ENCODE measurements at places on chromosomes 2 and 18. TPM values are rescaled to one million over a fixed set of nuclear protein-coding genes. Genes with fewer than 3 reads are reported as not detected.

GRCh38 chr18:71989616-71990015 is 554.5 kb downstream of the CBLN2 start:
- no peaks in the 10 kb centered on the region for H3K27me3 ChIP-seq
- H3K36me3 ChIP-seq: no peaks in the 10 kb centered on the region
- H3K4me1 ChIP-seq: no peaks in the 10 kb centered on the region
- no peak for DNase-seq

- peaks cover 3% of the 10 kb centered on the region for H3K4me1 ChIP-seq
- no peak overlapping the region for H3K27ac ChIP-seq
- no peak overlapping the region for H3K4me3 ChIP-seq
- H3K36me3 ChIP-seq: no peaks in the 10 kb centered on the region
- DNase-seq: no peak
- no peaks in the 10 kb centered on the region for H3K27me3 ChIP-seq
These were observed 154.3 kb downstream of the TTC32 start for GRCh38 chr2:19747310-19748072.

- peak overlapping the region; percentile 59 for H3K4me3 ChIP-seq
- H3K4me1 ChIP-seq: peaks cover 80% of the 10 kb centered on the region
- H3K36me3 ChIP-seq: peaks cover 22% of the 10 kb centered on the region
- peak overlapping the region; percentile 94 for H3K27ac ChIP-seq
- no peaks in the 10 kb centered on the region for H3K27me3 ChIP-seq
These were observed 1.4 kb upstream of the TUBA4B start for GRCh38 chr2:219251656-219252055.

- H3K36me3 ChIP-seq: no peaks in the 10 kb centered on the region
- H3K4me1 ChIP-seq: no peaks in the 10 kb centered on the region
- H3K27ac ChIP-seq: peak overlapping the region; percentile 37
These were observed 113.0 kb upstream of the COPS8 start for GRCh38 chr2:236972491-236973342.

- H3K27ac ChIP-seq: no peak overlapping the region
- H3K36me3 ChIP-seq: no peaks in the 10 kb centered on the region
- H3K4me3 ChIP-seq: no peak overlapping the region
- DNase-seq: no peak
- no peaks in the 10 kb centered on the region for H3K4me1 ChIP-seq
- peaks cover 13% of the 10 kb centered on the region for H3K27me3 ChIP-seq
These were observed 12.9 kb upstream of the INPP5D start for GRCh38 chr2:233047206-233047605.

The TMEM37 gene
- 15.9 TPM for total RNA-seq

The KIAA2012 gene
- 0.18 TPM for total RNA-seq

DNA sequence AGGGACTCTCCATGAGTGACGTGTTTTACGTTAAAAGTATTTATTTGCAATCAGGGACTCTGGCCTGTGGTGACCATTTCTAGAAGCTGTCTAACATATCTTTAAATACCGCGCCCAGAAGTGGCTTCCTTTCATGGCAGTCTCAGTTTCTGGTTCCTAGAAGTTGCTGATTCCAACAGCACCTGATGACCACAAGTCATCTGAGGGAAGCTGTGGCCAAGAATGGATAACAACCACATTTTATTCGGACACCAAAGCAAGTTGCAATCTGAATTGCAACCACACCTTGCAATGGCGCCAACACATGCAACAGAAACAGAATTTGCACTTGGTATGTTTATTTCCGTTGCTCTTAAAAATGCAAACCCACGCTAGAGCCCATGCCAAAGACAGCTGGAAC is 33.1 kb downstream of the MEX3C start:
- H3K27me3 ChIP-seq: no peaks in the 10 kb centered on the region
- no peaks in the 10 kb centered on the region for H3K36me3 ChIP-seq
- no peak overlapping the region for H3K27ac ChIP-seq
- H3K4me1 ChIP-seq: no peaks in the 10 kb centered on the region
- no peak for DNase-seq
- no peak overlapping the region for H3K4me3 ChIP-seq

The C18orf54 gene
- not detected for total RNA-seq

DNA sequence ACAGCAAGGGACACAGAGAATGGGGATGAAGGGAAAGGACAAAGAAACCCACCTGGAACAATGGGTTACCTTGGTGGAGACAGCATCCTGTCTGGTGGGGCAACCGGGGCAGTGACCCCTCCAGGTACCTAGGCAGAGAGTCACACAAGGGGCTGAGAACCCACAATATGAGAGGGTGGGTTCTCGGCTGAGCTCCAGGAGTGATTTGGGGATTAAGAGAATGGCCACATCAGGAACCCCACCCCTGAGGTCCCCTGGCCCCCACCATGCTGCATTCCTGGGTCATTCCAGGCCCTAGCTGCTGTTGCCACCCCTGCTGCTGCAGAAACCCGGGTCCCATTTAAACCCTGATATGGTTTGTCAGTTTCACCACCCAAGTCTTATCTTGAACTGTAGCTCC is 172.3 kb downstream of the RTP5 start:
- DNase-seq: no peak
- H3K4me1 ChIP-seq: no peaks in the 10 kb centered on the region
- H3K36me3 ChIP-seq: no peaks in the 10 kb centered on the region

DNA sequence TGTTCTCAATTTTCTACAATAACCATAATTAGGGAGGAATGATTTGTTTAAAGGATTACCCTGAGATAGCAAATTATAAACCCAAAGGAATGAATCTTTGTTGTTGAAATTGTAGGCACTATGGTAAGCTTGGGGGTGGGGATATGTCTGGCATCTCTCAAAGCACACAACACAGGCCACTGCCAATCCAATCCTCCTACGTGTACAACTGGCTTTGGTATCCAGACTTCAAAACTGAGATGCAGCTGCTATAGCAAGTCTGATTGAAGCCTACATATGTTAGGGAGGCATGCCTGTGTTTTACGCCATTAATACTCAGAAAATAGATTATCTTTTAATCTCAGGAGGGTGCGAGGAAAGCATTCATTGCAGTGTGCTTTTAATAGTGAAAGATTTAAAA is 5.9 kb upstream of the NCOA1 start:
- no peak overlapping the region for H3K27ac ChIP-seq
- no peaks in the 10 kb centered on the region for H3K36me3 ChIP-seq
- H3K27me3 ChIP-seq: no peaks in the 10 kb centered on the region
- peaks cover 9% of the 10 kb centered on the region for H3K4me1 ChIP-seq
- no peak overlapping the region for H3K4me3 ChIP-seq

- H3K4me3 ChIP-seq: no peak overlapping the region
- no peaks in the 10 kb centered on the region for H3K27me3 ChIP-seq
- no peak for DNase-seq
- H3K27ac ChIP-seq: no peak overlapping the region
- H3K36me3 ChIP-seq: no peaks in the 10 kb centered on the region
- H3K4me1 ChIP-seq: no peaks in the 10 kb centered on the region
These were observed 12.5 kb downstream of the MARCO start for GRCh38 chr2:118954297-118955060.

DNA sequence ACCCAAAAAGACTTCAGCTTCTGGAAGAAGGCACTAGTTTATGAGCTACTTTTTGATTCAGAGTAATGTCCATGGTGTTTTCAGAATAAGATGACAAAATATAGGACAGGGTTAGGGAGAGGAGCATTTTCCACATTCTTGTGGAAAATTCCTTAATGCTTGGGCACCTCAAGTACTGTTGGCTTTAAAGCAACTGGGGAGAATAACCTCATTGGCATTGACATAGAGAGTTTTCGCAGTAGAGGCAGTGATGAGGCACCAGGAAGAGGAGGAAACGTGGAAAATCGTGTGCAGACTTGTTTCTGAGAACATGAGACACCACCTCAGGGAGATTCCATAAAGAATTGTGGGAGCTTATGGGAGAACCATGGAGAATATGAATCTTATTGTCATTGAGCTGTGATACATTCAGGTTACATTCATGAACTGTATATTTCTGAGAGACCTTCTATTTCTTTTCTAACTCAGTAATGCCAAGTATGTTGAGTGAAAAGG is 929.0 kb upstream of the NRXN1 start:
- no peaks in the 10 kb centered on the region for H3K4me1 ChIP-seq
- H3K36me3 ChIP-seq: no peaks in the 10 kb centered on the region
- DNase-seq: no peak
- no peak overlapping the region for H3K4me3 ChIP-seq

DNA sequence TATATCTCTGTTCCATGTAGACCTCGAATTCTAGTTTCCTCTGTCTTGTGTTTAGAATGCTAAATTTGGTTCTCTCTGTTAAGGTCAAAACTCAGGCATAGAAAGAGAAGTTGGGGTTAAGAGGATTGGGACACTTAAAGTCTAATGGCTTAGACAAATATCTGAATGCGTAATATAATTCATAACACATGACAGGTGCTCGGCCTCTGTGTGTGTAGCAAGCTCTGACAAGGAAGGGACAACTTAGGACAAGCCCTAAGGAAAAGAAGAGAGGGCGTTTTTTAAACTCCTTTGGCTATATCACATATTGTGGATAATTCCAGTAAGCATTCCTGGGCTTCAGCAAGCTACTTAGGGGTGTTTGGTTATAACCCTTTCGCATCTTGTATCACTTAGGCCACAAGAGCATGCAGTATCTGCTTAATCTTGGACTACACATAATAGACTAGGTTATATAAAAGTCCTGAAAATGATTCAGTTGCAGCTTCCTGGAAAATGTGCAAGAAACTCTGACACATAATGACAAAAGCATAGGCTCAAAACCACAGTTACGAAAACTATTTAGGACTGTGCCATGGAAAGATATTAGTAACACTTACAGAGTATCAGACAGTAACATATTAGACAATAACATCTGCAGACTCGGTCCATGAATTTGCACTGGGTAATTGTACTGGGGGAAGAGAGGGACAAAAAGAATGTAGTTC is 16.1 kb upstream of the CREB1 start:
- H3K36me3 ChIP-seq: no peaks in the 10 kb centered on the region
- H3K27ac ChIP-seq: no peak overlapping the region
- H3K4me1 ChIP-seq: no peaks in the 10 kb centered on the region
- no peak overlapping the region for H3K4me3 ChIP-seq
- DNase-seq: no peak

DNA sequence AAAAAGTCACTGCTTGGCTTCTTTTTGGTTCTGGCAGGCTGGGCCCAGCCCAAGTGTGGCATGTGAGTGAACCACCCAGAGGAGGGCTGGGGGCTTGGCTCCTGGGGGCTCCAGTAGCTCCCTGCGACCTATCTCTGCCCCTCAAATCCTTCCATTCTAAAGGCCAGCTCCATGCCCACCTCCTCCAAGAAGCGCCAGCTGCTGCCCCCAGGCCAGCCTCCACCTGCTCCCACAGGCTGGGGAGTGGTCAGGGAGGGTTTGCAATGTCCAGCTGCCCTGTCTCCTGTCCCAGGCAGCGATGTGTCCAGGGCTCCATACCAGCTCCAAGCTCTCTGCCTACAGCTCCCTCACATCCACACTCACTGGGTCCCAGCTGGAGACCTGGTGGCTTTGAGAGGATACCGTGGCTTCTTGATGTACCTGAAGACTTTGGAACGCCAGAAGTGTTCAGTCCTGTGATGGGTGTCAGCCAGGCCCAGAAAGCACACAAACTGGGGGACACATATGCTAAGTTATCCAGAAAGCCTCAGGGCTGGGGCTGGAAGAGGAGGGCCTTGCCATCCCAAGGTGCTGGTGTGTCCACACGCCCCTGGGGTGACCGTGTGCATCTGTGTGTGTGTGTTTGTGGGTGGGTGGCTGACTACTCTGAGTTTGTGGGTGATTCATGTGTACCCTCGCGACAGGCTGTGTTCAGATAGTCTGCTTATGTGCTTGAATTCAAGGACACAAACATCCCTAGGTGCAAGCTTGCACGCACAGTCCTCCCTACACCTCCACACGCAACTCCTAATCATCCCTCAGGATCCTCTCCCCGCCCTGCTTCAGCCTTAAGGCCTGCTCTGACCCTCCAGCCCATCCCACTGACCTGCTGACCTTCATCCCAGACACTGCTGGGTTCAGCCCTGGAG is 33.4 kb downstream of the ZFP36L2 start:
- peak overlapping the region; percentile 94 for H3K27ac ChIP-seq
- DNase-seq: no peak

- no peaks in the 10 kb centered on the region for H3K27me3 ChIP-seq
- DNase-seq: peak; percentile 74
- H3K4me3 ChIP-seq: no peak overlapping the region
- H3K4me1 ChIP-seq: peaks cover 38% of the 10 kb centered on the region
- peaks cover 33% of the 10 kb centered on the region for H3K36me3 ChIP-seq
- H3K27ac ChIP-seq: peak overlapping the region; percentile 32
These were observed 57.3 kb upstream of the EML6 start for GRCh38 chr2:54666131-54666633.

- no peaks in the 10 kb centered on the region for H3K27me3 ChIP-seq
- H3K36me3 ChIP-seq: no peaks in the 10 kb centered on the region
- peaks cover 7% of the 10 kb centered on the region for H3K4me1 ChIP-seq
- H3K4me3 ChIP-seq: no peak overlapping the region
- DNase-seq: no peak
These were observed 16.2 kb downstream of the CHCHD5 start for GRCh38 chr2:112600634-112601033.

The ABCB6 gene
- total RNA-seq: 29.8 TPM

GRCh38 chr2:144489315-144489916 is 30.5 kb downstream of the ZEB2 start:
- peaks cover 6% of the 10 kb centered on the region for H3K27me3 ChIP-seq
- no peak for DNase-seq
- H3K4me3 ChIP-seq: no peak overlapping the region

DNA sequence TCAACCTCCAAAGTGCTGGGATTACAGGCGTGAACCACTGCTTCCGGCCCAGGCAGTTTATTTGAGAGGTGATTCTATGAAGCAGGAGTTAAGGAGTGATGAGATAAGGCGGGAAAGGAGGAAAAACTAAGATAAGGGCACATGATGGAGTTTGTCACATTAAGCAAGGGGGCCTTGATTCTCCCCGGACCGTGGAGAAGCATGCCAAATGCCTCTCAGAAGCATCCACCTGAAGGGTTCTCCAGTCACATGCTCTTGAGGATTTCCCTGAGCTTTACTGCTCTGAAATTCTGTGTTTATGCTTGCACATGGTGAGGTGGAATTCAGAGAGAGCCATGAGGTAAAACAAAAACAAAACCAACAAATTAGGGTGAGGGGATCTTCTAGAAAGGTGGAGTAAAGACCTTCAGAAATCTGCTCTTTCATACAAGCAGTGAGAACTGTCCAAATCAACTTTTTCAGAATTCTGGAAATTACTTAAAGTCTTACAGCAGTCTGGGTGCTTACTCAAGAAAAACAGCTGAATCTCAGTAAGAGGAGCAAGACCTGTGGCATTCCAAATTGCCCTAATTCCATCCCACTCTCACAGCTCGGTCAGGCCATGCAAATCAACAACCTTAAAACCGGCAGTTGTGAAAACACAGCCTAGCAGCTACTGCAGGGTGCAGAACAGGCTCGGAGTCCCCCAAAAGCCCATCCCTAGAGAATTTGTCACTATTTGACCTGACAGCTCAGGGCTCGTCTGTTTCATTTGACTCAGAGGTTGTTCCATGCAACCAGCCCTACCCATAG is 69.1 kb upstream of the CTLA4 start:
- no peaks in the 10 kb centered on the region for H3K4me1 ChIP-seq
- no peak overlapping the region for H3K27ac ChIP-seq
- no peaks in the 10 kb centered on the region for H3K36me3 ChIP-seq
- H3K4me3 ChIP-seq: no peak overlapping the region

GRCh38 chr18:39938676-39939608 is 2016.1 kb upstream of the PIK3C3 start:
- H3K27ac ChIP-seq: no peak overlapping the region
- no peak for DNase-seq
- no peaks in the 10 kb centered on the region for H3K36me3 ChIP-seq
- no peaks in the 10 kb centered on the region for H3K4me1 ChIP-seq
- no peak overlapping the region for H3K4me3 ChIP-seq
- no peaks in the 10 kb centered on the region for H3K27me3 ChIP-seq

- H3K4me3 ChIP-seq: no peak overlapping the region
- peaks cover 15% of the 10 kb centered on the region for H3K27me3 ChIP-seq
- no peak overlapping the region for H3K27ac ChIP-seq
- no peak for DNase-seq
- no peaks in the 10 kb centered on the region for H3K36me3 ChIP-seq
- peaks cover 7% of the 10 kb centered on the region for H3K4me1 ChIP-seq
These were observed 112.7 kb upstream of the CTDP1 start for GRCh38 chr18:79566771-79567431.

The EMX1 gene
- not detected for total RNA-seq

Measured in stomach (tissue), 19 donors.